IMR-90 (cell line): ENCODE measurements at places on chromosomes 4 and X.
A peak's percentile ranks its signal among the peaks of the same experiment; 100 is the strongest.

DNA sequence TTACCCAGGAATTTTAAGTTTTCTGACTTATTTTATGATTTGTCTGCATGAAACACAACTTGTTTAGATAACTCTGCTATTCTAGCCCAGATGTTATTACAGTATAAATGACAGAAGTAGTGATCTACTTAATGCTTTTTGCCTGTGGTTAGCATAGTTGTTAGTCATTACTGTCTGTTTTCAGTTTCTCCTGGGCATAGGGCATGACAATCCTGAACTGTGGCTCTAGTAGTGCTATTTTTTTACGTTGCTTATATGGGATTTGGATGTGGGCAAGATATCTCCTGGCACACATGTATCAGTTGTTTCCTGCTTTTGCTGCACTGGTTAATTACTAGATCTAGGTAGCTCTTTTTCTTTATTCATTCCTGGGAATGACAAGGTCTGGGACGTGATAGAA is 1005.8 kb downstream of the PCDH18 start:
- DNase-seq = no peak

- no peak for DNase-seq
These were observed 144.6 kb downstream of the TBL1X start for GRCh38 chrX:9609499-9609898.

DNA sequence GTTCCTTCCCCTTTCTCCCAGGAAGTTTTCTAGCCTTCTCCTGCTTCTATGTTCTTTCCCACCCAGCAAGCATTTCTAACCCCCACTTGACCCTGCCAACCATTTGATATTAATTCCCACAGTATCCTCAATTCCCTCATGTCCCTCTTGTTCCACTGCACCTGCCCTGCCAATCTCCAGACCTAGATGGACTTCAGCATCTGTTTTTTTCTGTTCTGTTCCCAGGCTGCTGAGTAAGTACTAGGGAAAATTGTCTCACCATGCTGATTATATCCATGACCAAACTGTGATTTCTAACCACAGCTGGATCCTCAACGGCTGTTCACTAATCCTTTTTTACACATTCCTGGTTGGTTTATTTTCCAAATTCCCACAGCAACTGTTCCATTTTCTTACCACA is 37.7 kb downstream of the CLCN5 start:
- no peak for DNase-seq

- no peak for DNase-seq
These were observed 22.4 kb downstream of the MAGEA9 start for GRCh38 chrX:149804102-149804501.

DNA sequence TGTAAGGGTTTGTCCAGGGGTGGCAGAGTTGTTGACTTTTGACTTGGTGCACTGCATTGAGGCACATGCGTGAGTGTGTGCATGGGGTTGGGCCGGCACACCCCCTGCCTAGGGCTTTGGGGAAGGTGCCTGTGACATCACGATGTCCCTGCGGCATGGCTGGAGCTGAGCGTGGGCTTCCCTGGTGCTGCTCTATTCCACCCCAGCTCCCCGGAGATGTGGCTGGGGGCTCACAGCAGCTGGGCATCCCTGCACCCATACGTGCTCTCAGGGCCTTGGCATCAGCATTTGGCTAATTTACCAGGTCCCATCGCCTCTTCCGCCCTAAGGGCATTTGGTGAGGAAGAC is 5.7 kb downstream of the PSAPL1 start:
- DNase-seq = no peak

DNA sequence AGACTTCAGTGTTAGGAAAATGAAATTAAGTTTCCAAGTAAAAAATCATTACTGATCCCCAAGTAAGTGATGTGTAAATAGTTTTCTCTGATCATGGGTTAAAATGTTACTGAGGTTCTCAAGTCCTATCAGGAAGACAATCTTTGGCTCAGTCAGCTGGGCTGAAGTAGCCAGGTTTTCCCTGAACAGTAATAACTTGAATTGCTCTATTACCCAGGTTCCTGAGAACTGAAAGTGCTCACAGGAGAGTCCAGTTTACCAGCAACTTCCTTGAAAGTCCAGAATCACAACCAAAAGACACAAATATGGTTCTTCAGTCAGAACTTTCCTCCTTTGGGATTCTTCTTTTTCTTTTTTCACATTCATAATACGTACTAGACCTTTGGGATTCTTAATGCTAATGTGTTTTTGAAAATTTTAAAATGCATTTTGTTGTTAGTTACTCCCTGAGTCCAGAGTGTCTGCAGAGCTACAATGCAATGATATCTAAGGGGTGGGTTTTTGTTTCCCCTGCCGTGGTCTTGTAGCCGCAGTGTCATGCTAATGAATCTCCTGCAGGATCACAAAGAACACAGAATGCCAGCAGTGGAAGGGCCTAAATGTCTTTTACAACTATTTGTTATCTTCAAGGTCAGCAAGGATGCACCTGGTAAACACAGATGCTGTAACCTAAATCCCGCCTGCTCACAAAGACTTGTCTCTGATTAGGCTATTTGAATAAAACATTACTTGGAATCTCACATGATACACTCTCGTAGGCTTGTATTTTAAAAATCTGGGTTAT is 439.8 kb upstream of the NR3C2 start:
- DNase-seq = no peak

- peak; percentile 3 for DNase-seq
These were observed 134.1 kb downstream of the OR13H1 start for GRCh38 chrX:131677655-131678628.

DNA sequence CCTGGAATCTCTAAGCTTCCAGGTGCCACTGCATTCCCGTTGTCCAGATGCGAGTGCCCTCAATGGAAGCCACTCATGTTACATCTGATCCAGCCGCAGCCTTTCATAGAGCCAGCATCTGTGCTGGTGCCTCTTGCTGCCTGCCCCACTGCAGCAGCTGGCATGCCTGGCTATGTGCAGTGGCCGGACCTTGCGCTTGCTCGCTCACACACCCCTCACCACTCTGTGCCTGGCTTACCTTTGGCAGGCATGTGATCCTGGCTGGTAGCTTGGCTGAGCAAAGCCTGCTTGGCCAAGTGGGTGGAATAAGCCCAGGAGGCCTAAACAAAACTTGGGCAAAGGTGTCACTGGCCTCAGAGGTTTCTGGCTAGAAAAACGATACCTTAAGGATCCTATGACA is 59.5 kb upstream of the CDKN2AIP start:
- DNase-seq = no peak

DNA sequence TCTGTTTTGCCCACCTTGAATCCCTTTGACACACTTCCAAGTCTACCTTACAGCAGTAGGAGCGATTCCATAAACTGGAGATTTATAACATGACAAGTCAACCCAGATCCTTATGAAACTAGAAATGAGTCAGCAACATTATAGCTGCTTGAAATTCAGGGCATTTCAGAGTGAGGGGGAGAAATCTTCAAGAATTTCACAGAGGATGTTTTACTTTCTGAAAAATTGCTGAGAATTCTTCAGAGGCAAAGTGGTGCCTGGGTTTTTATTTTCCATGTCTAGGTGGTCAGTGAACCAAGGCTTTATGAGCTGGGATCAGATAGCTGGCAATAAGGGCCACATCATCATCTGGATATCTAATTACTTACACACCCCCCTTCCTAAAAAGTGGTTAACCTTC is 119.8 kb downstream of the PPARGC1A start:
- DNase-seq = peak; percentile 25

DNA sequence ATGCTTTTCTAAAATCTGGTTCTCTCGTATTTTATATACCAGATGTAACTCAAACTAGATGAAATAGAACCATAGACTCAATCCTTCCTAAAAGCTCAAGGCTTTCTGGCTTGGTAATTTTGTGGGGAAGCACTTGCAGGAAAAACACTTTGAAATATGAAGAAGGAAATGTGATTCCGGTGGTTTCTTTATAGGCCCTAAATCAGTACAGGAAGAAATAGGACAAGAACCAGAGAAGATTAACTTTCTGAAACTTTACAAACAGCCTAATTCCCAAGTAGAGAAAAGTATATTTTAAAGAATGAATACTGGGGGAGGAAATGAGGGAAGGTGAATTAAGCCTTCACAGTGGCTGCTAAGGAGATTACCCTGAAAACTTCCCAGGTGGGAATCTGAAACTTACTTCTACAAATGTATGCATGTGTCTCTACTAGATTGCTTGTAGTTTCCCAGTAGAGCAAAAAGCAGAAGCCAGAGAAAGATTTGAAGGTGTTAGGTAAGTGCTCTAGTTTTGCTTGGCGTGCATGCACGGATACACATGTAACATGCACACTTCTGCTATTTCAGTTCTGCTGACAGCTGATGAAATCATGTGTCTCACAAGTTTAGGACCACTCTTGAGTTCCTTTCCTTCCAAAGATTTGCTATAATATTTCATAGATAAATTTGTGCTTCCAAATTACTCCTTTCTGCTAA is 92.1 kb downstream of the AFF1 start:
- DNase-seq = no peak

GRCh38 chr4:181692965-181693364 is 550.2 kb upstream of the TENM3 start:
- DNase-seq = no peak

DNA sequence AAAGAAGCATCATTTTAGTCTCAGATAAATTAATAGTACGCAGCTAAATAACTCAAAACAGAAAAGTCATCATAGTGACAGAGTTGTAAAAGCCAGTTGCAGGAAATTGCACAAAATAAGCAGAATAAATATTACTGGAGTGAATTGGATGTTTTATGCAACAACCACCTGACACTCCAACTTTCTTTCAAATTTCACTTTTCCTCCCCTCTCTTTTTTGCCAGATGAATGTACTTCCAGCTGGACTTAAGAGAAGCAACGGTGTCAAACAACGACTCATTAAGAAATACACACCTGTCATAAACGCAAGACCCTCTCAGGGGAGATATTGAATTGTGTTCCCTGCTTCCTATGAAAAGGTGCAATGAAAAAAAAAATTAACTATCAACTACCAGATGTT is 120.2 kb upstream of the HCCS start:
- no peak for DNase-seq

DNA sequence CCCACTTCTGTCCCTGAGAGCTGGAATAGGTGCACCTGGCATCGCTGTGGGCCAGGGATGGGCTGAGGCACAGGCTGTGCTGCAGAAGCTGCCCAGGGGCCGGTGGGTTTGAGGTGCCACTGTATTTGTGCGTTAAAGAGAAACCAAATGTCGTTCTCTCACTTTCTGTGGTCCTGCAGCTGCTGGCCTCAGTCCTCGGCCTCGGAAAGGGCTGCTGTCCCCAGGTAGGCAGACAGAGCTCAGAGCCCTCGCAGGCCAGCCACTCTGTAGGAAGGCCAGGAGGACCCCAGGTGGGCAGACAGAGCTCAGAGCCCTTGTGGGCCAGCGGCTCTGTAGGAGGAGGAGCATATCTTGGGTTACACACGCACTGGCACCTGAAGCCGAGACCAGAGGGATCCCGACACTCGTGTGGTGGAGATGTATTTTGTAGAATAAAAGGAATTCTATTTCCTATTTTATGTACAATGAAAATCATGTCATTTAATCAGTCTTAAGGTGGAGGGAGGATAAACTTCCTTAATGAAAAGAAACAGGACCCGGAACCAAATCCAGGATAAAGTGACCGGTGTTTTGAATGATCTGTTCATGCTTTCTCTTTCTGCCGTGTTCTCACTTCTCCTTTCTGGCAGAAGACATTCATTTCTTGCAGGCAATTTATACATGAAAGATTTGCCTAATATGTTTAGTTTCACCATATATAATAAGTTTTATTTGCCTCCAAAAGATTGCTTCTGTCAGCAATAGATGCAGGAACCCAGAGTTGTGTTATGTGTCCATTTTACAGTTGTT is 54.4 kb upstream of the HGFAC start:
- no peak for DNase-seq

DNA sequence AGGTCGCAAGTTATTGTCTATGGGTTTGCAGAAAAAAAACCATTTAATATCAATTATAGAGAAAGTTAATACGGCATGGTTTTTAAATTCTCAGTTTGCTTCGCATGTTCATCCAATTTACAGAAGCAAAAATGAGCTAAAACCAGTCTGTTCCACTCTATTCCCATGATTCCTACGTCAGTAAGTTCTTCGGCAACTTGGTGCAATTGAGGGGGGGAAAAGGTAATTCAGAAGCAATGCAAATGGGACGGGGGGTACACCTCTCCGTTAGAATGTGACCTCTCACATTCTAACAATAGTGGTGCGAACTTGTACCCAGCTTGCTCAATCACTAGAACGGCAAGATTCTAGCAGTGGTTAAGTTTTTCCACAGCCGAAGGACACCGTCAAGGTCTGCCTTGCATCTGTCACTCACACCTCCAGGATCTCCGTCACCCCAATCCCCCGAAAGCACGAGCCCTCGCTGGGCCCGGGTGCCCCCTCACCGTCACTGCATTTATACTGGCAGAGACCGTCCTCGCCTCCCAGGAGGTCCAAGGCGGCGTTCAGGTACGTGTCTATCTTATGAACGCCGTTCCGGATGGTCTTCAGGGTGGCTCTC is 653 bp downstream of the PLA2G12A start:
- DNase-seq = peak; percentile 7

DNA sequence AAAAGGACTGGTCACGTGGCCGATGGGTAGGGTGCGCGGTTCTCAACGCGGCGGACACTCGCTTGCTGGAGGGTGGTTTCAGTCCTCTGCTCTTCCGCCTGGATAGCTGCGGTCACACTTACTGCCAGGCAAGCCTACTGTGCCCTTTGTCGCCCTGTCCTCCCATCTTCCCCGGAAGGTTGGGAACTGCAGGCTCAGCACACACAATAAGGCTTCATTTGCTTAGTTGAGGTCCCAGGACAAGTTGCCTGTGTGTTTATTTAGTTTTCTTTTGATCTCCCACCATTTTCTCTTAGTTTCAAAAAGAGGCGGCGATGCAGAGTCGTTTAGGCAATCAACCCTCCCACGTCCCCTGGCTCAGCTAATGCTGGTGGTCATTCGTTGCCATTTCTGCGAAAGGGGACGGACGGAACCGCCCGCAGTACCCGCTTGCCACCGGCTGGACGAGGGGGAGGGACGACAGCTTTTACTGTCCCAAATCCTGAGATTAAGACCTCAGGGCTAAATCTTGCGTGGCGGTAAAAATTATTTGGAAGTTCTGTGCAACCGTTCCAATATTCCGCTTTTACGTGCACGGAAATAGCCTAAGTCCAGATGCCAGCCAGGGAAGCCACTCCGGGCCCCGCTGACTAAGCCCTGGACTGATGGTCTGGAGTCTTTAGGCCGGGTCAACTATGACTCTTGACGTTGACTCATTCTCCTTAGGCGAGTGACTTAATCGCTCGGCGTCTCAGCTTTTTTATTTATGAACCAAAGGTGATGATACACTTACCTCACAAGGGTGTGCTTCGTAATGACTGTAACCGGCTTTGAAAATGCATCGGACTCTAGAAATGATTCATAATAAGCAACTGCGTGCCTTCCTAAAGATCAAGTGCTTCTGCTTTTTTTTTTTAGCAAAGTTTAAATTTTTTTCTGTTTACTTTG is 671 bp upstream of the EIF4E start:
- DNase-seq = peak; percentile 98

- DNase-seq = peak; percentile 72
These were observed at the start of gene AADAT for GRCh38 chr4:170089668-170090351. Gene AADAT, minus strand, starts transcription at chr4:170089956. Its CDS starts 266 bp downstream, at chr4:170089690.

DNA sequence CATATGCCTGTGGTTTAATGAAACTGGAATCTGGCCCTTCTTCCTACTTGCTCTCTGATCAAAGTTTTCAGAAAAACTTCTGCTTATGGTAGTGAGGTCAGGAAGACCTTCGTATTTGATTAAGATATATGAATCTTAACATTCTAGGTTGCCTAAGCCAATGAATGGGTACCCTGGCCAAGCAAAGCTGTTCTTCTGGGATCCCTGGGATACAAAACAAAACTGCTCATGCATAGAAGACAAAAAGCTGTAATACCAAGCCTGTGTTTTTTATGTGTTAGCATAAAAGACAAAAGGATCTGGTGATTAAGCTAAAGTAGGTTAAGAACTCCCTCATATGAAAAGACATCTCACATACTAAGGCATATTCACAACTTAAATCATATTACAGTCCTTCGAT is 21.6 kb downstream of the ANKRD17 start:
- DNase-seq = no peak

GRCh38 chrX:153877571-153878261 is 8.3 kb downstream of the L1CAM start:
- DNase-seq = no peak
